ENCODE measurements at places on chromosomes 1 and 21.
A peak's percentile ranks its signal among the peaks of the same experiment; 100 is the strongest.

DNA sequence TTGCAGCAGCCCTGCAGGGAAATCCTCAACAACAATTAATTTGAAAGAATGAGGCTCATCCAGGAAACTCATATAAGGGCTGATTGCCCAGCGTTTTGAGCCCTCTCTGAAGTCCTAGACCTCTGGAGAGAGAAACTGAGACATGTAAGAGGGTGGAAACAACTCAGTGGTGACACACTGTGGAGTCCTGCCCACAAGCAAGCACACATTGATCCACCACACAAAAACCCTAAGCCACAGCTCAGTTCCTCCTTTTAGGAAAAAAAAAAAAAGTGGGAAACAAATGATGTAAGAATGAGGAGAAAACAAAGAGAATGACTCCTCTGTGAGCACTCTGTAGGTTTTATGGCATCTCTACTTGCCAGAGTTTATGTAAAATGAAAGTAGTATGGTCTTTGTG lies 22.9 kb upstream of the PLA2G5 start:
- no peak for DNase-seq

- DNase-seq = no peak
These were observed 75.0 kb downstream of the IGSF21 start for GRCh38 chr1:18182398-18183160.

GRCh38 chr1:60994369-60994768 lies 88.0 kb upstream of the NFIA start:
- no peak for DNase-seq

- DNase-seq = no peak
These were observed 19.7 kb upstream of the TLCD4 start for GRCh38 chr1:95097426-95097825.

DNA sequence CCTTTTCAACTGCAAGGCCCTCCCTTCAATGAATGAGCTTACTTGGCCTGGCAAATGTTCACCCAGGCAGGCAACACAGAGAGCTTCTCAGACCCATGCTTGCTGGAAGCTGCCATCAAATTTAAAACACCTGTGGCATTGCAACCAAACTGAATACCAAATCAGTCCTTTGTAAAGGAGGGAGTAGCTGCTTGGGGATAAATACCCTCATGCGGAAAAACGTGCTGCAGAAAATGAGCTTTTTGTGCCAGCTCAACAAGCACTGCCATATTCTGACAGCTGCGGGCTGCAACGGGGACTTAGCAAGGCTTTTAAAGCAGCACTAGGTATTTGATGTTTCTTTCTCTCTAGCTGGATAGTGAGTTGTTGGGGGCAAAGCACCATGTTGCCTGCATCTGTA lies 119.7 kb downstream of the PLPPR4 start:
- DNase-seq = peak; percentile 28

DNA sequence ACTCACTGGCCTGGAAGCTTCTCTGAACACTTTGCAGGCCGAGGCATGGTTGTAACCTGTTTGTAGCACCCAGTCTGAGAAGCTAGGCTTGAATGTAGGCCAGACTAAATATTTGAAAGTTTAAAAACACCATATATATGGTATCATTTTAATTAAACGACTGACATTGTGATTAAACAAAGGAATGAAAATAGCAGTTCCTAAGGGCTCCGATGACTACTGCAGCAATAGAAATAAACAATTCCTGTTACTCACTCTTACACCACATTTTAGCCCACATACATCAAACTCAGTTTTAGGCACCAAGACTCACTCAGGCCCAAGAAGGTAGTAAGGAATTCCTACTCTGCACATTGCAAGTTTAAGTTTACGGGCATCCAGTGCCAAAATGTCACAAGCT lies 281.2 kb downstream of the AKT3 start:
- no peak for DNase-seq

DNA sequence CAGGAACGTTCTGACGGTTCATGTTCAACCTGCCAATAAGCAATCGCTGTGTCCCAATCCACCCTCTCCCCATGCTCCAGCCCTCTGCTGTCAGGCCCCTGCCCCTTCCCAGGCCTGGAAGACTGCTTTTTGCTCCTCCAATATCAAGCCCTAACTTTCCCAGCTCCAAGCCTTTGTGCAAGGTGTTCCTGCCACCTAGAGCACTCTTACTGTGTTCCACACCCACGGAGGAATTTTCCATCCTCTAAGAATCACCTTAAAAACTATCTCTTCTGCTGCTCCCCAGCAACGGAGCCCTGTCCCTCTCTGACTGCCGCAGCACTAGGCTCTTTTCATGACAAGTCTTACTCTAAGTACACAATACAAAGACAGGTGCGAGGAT lies 657.9 kb downstream of the AJAP1 start:
- DNase-seq = no peak

DNA sequence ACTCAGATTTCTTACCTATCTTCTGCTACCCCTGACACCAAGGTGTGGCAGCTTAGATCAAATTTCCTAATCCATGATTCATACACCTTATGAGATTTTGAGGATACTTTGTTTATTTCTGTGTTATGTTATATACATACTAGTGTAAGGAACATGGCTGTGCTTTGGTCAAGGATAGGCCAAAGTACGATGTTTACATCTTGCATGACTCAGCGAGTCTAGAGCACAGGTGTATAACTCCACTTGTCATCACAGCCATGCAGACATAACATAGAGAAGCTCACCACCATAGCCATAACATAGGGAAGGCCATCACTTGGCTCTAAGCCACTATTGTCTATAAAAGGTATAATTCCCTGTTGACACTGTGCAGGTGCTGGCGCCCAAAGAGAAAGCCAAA lies 61.2 kb downstream of the GBP6 start:
- no peak for DNase-seq

Measured in spinal cord (tissue), 10 donors.